ENCODE measurements at places on chromosomes 6 and 20.

DNA sequence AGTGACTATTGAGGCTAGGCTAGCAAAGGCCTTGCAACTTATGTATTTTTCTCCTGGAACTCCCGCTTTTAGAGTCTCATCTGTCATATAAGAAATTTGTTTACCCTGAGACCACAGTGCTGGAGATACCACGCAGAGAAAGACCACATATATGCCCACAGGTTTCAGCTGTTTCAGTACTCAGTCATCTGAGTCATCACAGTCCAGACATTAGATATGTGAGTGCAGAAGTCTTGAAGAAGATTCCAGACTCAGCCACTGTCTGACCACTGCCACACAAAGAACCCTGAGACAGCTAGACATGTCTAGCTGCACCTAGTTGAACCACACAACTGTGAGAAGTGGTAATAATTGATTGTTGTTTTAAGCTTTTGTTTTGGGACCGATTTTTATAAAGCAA is 648.3 kb downstream of the EPM2A start:
- no peak for DNase-seq

GRCh38 chr6:153088796-153089195 is 42.3 kb downstream of the RGS17 start:
- DNase-seq: no peak

DNA sequence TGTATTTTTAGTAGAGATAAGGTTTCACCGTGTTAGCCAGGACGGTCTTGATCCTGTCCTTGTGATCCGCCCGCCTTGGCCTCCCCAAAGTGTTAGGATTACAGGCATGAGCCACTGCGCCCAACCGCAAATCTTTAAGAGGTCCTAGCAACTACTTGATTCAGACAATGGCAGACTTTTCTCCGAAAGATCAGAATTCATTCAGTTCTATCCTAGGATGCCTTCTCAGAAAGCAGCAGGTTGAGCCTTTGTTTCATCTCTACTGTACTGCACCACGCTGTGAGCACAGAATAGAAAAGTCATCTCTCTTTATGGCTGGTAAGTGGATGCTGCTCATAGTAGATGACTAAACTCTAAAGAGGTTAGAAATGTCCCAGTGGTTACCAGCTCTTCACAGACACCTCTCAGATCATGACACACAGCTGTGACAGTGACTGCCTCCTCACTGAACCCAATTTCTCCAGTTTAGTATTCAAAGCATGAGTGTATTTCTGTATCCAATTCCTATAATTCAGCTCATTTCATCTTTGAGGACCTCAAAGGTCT is 6.0 kb upstream of the HSF2 start:
- DNase-seq: no peak

GRCh38 chr20:59962155-59962554 is 3.9 kb downstream of the CDH26 start:
- DNase-seq: no peak

DNA sequence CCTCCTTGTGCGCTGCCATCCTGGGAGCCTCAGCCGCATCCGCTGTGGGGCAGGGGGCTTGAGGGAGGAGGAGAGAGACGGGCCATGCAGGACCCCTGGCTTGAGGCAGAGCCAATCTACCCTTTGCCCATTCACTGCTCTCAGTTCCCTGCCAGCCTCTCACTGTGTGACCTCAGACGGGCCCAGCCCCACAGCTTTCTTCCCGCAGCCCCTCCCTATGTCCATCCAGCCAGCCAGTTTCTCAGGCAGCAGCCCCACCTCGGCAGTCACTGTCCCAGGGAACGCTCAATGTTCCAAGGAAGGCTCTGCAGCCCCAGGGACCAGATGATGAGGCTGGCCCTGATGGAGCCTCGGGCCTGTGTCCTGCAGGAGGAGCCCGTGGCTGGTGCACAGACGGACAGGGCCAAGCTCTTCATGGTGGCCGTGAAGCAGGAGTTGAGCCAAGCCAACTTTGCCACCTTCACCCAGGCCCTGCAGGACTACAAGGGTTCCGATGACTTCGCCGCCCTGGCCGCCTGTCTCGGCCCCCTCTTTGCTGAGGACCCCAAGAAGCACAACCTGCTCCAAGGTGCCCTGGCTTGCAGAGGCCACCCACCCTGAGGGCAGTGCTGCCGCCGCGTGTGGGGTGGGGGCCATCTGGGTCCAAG is 3.9 kb upstream of the TNFRSF6B start:
- no peak for DNase-seq

GRCh38 chr6:28683945-28684538 is 158.4 kb downstream of the GPX5 start:
- no peak for DNase-seq

DNA sequence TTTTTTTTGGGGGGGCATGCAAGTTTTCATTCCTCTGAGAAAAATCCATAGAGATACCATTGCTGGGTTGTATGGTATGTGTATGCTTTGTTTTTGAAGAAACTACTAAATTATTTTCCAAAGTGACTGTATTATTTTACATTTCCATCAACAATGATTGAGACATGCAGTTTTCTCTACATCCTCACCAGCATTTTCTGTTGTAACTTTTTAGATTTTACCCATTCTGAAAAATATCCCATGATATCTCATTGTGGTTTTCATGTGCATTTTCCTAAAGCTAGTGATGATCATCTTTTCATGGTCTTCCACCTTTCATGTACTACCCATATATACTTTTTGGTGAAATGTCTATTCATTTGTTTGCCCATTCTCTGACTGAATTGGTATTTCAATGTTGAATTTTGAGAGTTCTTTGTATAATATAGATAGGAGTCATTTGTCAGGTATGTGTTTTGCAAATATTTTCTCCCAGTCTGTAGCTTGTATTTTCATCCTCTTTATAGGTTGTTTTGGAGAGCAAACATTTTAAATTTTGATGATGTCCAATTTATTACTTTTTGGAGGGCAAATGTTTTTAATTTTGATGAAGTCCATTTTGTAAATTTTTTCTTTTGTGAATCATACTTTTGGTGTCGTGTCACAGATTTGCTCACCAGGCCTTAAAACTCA is 827.5 kb upstream of the CITED2 start:
- DNase-seq: no peak

GRCh38 chr6:18506382-18507017 is 119.3 kb downstream of the RNF144B start:
- DNase-seq: no peak
